Gastroesophageal sphincter (tissue), 4 donors: ENCODE measurements at places on chromosomes 2 and 18. TPM values are rescaled to one million over a fixed set of nuclear protein-coding genes. Genes with fewer than 3 reads are reported as not detected.

SLC4A5 gene
- total RNA-seq, result 9.4 TPM

DNA sequence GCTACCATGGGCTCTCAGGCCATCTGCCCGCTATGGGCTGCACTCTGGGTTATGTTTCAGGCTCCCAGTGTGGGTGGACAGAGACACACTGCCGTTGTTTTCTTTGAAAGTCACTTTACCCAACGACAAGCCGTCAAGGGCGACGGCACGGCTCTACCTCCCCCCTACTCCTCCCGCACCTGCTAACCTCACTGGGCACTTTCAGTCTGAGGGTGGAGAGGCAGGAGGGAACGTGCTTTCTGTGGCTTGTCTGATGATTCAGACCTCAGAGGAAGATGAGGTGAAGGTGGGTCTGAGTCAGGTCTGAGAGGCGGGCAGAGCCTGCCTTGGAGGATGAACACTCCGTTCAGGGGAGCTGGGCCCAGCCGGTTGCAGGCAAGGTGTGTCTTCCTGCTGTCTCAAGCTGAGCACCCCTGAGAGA, 147.6 kb upstream of the HDAC4 start:
- ATAC-seq, result no peak

GRCh38 chr2:99158599-99158998, 3.8 kb downstream of the LIPT1 start:
- no peak for ATAC-seq

KLHL41 gene
- 13.9 TPM for total RNA-seq

GRCh38 chr2:31894656-31895055, 116.2 kb downstream of the MEMO1 start:
- ATAC-seq, result no peak

DNA sequence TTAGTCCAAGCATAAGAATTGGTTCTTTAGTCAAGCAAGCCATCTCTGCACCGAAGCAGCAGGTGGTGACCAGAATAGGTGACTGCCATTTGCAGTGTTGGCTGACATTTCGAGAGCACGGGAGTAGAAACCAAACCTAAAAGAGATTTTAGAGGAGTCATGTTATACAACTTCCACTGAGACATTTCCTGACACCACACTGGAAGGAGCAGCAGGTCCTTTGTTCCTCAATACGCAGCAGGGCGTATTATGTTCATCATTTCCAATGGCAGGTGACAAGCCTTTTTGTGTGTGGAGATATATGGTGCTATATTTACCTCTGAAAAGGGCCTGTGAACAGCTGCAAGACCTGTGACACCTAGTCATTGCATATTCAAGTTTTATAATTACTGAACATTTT, 418.8 kb upstream of the NETO1 start:
- ATAC-seq, result no peak
